HuH-7 (cell line): ENCODE measurements at places on chromosomes 3 and 15.

DNA sequence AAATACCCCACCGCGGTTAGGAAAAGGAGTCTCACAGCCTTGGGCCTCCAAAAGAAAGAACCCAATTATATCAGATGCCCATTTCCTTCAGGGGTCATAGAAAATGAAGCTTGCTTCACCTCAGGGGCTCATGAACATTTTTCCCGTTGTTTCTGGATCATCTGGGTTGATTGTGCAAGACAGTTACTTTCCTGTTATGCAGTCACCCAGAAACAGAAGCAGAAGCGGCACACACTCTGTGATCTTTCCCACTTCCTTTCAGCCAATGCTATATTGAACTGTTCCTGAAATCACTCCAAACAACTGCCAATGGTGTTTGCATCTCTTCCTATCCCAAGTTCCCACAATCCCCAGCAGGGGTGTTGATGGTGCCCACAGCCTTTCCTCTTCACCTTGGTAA is 295.6 kb upstream of the RASGRP1 start:
- no peak for DNase-seq

- DNase-seq = no peak
Observed at GRCh38 chr3:29764041-29764440, 483.2 kb downstream of the RBMS3 start.

DNA sequence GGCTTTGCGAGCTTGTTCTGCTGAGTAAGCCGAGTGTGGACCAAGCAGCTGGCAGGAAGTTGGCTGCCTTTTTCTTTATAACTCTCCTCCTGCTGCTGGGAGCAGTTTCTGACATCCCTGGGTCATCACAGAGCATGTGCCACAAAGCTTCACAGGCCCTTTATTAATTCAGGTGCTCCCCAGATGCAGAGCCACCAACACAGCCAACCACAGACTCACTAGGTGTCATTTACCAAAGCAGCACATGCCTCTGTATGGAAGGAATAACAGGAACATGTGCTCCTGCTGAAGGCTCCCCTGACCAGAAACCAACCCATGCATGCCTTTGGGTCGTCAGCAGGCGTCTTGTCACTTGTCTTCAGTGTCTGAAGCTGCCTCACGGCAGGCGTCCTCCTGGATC is 152.5 kb downstream of the ADAMTS17 start:
- no peak for DNase-seq

DNA sequence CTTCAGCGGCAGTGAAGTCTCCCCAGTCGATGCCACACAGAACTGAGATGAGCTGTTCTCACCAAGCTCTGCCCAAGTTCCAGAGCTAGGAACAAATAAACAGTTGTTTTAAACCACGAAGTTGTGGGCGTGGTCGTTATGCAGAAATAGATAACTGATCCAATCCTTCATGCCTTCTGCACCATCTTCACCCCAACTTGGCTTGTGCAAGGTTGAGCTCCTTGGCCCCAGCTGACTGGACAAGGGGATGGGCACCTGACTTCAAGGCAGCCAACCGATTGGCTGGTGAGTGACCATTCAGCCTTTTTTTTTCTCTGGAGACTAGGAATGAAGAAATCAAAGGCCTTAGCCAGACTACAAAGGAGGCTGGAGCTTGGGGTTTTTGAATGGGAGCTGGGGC is 23.9 kb downstream of the LINGO1 start:
- no peak for DNase-seq

DNA sequence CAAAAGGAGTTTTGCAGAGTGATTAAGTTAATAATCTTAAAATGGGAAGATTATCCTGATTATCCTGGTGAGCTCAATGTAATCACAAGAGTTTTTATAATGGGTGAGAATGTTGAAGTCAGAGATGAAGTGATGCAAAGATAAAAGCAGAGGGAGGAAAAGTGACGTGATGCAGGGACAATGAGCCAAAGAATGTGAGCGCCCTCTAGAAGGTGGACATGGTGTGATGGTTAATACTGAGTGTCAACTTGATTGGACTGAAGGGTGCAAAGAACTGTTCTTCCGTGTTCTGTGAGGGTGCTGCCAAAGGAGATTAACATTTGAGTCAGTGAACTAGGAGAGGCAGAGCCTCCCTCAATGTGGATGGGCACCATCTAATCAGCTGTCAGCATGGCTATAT is 569.6 kb upstream of the AGTR1 start:
- peak; percentile 1 for DNase-seq

DNA sequence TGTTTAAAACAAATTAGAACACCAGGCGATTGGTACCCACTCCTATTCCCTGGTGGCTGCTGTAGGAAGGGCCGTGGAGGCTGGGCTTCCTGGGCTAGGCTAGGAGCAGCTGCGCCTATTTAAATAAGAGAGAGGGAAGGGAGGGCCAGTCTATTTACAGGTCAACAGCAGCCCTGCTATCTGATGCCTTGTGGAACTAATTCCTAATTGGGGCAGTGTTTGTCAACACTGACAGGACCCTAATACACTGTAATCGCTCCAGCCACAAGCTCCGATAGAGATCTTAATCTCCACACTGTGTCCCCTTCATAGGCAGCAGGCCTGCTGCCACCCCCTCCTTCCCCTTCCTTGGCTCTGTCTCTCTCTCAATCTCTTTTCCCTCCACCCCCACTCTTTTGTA is 116.9 kb upstream of the SOX14 start:
- no peak for DNase-seq
